ENCODE measurements at places on chromosomes 7 and 10. TPM values are rescaled to one million over a fixed set of nuclear protein-coding genes. Genes with fewer than 3 reads are reported as not detected.

PRKRIP1 gene
- total RNA-seq: 26.1 TPM

SLF2 gene
- total RNA-seq: 17.5 TPM

GRCh38 chr10:26367771-26368170 lies 70.4 kb upstream of the APBB1IP start:
- peak; percentile 79 for DNase-seq

DNA sequence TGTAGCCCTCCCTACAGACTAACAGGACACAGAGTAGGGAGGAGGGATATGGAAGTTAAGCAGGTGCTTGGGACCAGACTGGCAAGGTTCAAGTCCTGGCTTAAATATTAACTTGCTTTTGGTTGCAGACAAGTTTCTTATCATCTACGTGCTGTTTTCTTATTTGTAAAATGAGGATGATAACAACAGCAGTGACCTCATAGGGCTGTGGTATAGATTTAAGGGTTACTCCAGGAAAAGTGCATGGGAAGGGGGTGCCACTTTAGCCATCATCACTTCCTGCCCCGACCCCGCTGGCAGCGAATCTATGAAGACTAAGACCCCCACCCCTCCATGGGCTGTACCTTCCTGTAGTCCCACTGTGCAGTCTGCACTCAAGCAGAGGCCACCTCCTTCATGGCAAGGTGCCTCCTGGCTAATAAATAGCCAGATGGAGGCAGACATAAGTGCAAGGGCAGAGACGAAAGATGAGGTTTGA lies 250.2 kb downstream of the COBL start:
- no peak for DNase-seq

DNA sequence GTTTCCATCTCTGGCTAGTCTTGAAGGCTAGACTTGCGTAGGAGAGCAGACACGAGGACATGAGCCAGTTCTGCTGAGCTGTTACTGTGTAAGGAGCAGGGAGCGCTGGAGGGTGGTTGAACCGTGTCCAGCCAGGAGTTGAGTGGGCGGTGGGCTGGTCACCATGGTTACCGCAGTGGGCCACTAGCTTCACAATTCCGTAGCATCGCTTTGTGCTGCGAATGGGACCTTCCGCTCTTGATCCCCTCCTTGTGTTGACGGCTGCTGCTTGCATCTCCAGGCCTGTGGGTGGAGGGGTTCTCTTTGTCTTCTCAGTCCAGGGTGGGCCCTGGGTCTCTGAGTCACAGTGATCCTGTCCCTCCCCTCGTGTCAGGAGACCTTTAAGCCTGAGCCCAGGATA lies 49.4 kb upstream of the OCM start:
- no peak for DNase-seq

GRCh38 chr10:42859256-42859655 lies 76.7 kb downstream of the BMS1 start:
- no peak for DNase-seq

DNA sequence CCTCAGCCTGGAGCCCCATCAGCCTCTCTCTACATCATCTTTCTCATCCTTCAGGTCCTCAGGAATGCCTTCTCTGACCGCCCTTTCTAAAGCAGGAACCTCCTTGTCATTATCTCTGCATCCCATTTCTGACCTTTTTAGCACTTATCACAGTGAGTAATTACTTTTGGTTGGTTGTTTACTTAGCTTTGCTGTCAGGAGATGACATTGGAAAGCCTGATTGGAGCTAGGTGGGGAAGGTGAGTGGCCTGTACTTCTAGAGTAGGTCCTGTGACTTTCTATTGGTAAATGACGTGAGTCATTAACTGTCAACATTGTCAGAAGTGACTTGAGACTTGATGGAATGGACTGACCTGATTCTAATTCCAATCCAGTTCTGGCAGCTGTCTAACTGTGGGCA lies 9.3 kb upstream of the SLC25A13 start:
- DNase-seq: no peak

DNA sequence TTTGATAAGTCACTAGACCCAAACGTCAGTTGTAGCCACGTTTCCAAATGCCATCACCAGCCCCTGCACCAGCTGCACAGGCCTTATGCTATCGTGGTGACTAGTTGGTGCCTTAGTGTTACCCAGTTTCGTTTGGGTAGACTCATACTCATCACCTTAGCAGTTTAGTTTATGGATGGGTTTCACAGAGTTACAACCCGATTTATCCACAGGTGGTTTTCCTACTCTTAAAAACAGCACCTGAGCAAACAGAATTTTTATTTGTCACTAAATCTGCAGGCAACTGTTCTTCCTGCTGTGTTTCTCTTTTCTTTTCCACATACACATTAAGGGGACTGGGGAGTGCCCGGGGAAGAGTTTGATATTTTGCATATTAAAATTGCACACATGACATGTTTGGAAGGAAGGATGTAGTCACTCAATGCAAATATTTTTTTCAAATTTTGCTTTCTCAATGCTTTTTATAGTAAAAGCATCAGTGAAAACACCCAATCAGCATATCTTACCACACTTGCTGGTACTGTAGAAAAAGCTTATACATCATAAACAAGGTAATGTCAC lies 41.6 kb downstream of the PDSS1 start:
- DNase-seq: no peak

GRCh38 chr10:112565434-112566053 lies 118.5 kb downstream of the VTI1A start:
- DNase-seq: peak; percentile 74

MMRN2 gene
- total RNA-seq: 0.55 TPM

C10orf53 gene
- total RNA-seq: not detected

DNA sequence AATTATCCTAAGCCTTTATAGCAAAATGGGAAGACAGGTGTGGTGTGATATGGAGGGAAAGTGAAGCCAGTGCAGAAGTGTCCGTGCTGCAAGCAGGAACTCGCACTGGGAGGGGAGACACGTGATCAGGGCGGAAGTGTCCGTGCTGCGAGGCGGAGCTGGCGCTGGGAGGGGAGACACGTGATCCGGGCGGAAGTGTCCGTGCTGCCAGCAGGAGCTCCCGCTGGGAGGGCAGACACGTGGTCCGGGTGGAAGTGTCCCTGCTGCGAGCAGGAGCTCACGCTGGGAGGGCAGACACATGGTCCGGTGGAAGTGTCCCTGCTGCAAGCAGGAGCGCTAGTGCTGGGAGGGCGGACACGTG lies 40.5 kb upstream of the PRKAR1B start:
- peak; percentile 90 for DNase-seq

RAMP3 gene
- total RNA-seq: not detected

DNA sequence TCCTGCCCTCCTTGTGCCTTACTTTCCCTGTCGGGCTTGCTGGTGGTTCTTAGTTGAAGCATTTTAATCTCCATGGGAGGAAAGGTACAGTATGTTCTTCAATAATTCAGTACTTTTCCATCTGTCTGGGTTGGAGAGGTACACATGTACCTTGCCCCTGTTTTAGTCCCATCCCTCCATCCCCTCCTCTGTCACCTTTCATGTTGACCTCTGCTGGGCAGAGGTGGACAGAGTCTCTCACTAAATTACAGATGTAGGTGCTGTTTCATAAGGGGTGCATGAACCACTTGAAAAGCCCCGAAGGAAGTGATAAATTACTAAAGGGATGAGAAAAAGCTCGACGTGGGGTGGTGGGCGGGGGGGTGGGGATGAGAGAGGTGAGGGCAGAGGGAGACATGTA lies 5.4 kb downstream of the AGFG2 start:
- DNase-seq: no peak

DNA sequence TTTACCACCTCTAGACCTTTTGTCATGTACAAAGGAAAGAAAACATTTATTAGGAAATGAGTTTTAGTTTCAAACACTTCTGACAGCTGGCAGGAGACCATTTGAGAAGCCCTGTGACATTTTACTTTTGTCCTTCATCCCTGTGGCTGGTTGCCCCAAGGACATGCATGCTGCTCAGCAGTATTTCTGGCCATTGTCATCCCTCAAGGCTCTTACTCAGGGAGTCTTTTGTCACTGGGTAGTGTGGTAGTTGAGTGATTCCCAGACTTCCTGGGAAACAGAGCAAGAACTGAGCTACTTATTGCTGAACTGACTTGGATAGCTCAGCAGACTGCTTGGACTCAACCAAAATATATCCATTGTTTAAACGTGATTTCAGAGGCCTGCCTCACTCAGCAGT lies 142.8 kb downstream of the LRRC4 start:
- DNase-seq: no peak

DNA sequence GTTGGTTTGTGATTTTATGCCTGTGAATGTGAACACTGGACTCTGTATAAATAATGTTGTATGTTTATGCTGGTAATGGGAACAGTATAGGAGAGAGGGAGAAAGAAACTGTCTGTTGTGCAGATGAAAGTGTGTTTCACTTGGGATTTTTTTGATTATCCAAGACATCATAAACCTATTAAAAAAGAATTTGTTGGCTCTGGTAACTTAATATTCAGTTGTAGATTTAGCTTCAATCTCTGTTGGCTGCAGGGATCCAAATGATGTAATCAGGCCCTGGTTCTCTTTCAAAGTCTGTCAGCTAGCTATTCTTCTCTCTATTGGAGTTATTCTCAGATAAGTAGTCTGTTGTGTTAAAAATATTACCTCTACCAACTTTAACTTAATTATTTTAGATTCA lies 168.8 kb upstream of the RHOBTB1 start:
- no peak for DNase-seq

PRKAR2B gene
- total RNA-seq: 0.80 TPM

DNA sequence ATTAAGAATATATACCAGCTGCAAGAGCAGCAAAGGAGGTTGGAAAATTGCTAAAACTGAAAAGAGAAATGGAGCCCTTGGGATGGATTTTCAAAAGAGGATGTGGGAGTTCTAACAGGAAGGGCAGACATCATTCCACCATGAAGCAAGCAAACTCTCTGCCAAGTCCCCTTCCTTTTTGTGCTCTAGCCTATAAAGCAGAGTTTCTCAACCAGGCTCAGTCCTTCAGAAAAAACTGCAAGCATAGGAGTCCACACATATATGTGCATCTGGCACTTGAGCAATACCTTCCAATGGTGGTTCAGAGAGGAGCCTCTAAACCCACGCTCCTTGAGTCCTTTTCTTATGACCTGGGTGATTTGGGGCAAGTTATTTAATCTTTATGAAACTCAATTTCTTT lies 98.6 kb upstream of the MKX start:
- DNase-seq: no peak

GRCh38 chr7:119959811-119960210 lies 313.2 kb upstream of the KCND2 start:
- peak; percentile 23 for DNase-seq

All from renal cortical epithelial cell (primary cell).